ENCODE measurements at places on chromosomes 3 and 15.

DNA sequence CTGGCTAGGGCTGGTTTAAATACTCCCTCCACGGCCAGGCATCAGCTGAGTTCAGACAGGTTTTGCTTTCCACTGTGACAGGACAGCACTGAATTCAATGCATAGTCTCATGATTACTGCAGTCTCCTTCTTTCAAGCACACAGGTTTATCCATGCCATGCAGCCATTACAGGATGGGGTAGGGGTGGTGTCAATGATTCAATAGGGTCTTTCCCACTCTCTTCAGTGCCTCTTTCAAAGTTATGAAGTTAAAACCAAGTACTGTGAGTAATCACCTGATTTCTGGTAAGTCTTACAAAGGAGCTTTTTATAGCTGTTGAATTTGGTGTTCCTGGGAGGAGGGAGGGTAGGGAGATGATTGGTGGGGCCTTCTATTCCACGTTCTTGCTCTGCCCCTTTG, 47.2 kb downstream of the TMEM212 start:
- H3K36me3 ChIP-seq = no peaks in the 10 kb centered on the region
- H3K4me3 ChIP-seq = no peak overlapping the region
- no peak for DNase-seq
- no peaks in the 10 kb centered on the region for H3K27me3 ChIP-seq
- no peak overlapping the region for H3K27ac ChIP-seq

DNA sequence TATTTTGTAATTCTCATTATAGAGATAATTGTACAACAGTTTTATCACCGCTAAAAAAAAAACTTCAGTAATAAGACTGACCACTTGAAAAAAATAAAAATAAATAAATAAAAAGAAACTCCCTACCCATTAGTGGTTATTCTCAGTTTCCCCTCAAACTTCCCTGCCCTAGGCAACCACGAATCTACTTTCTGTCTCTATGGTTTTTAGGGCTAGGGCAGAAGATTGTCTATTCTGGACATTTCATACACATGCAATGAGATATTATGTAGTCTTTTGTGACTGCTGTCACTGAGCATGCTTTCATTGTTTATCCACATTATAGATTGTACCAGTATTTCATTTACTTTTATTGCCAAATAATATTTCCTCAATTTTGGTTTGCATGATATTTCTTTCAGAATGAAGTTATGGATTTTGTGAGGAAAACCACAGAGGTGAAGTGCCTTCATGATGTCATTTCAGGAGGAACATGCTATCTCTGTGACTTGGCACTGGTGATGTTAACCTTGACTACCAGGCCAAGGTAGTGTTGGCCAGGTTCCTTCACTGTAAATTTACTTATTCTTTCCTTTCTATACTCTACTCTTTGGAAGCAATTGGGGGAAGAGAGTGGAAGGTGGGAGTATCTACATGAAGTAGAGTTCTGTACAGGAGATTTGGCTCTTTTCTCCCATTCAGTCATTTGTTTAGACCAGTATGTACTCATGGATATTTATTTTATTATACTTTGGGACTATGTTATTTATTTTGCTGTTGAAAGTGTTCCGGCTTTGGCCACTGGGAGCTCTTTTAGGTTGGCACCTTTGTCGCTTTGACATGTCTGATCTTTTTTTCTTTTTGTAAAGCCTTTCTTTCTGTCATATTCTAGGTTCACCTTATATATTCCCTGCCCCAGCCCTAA, 86.3 kb downstream of the GMPS start:
- no peaks in the 10 kb centered on the region for H3K36me3 ChIP-seq
- H3K4me1 ChIP-seq = no peaks in the 10 kb centered on the region
- no peak overlapping the region for H3K27ac ChIP-seq
- no peak for DNase-seq

DNA sequence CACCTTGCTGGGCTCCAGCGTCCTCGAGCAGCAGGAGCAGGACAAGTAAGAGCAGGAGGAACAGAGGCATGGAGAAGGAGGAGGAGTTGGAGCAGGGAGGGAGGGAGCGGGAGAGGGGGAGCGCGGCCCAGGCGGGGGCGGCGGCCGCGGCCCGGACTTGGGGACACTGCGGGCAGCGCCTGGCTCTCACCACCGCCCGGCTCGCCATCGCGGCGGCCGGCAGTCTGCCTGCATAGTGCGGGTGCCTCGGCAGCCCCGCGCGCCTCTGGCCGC, 440 bp downstream of the DCBLD2 start:
- peak overlapping the region; percentile 92 for H3K27ac ChIP-seq
- no peaks in the 10 kb centered on the region for H3K4me1 ChIP-seq
- H3K4me3 ChIP-seq = peak overlapping the region; percentile 85
- no peaks in the 10 kb centered on the region for H3K27me3 ChIP-seq

DNA sequence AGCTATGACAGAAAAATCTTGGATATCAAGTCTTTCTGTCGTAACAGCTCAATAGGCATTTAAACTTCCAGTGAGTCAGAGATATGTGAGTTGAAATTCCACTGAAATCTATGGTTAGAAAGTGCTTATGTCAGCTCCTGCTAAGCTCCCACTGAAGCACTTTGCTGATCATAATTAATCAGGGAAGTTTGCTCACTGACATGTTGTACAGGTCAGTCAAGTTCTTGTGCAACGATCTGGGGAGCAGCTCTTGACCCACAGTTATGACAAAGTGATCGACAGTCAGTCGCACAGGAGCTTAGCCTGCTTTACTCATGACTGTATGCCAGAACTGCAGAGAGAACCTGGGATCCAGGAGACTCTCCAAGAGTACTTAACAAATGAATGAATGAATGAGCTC, 453.5 kb downstream of the SOX2 start:
- no peak for DNase-seq
- H3K27me3 ChIP-seq = no peaks in the 10 kb centered on the region
- no peak overlapping the region for H3K27ac ChIP-seq
- H3K4me3 ChIP-seq = no peak overlapping the region
- no peaks in the 10 kb centered on the region for H3K36me3 ChIP-seq

- H3K4me1 ChIP-seq = no peaks in the 10 kb centered on the region
- no peaks in the 10 kb centered on the region for H3K36me3 ChIP-seq
- DNase-seq = no peak
- no peak overlapping the region for H3K27ac ChIP-seq
- no peak overlapping the region for H3K4me3 ChIP-seq
Observed at GRCh38 chr15:54719325-54719724, 477.4 kb downstream of the RSL24D1 start.

All from uterus (tissue), 4 donors.